Gastroesophageal sphincter (tissue), 4 donors: ENCODE measurements at places on chromosomes 16 and 17. TPM values are rescaled to one million over a fixed set of nuclear protein-coding genes. Genes with fewer than 3 reads are reported as not detected.
A peak's percentile ranks its signal among the peaks of the same experiment; 100 is the strongest.

GRCh38 chr17:40510328-40510648 lies 8.9 kb upstream of the TNS4 start:
- ATAC-seq, result no peak

DNA sequence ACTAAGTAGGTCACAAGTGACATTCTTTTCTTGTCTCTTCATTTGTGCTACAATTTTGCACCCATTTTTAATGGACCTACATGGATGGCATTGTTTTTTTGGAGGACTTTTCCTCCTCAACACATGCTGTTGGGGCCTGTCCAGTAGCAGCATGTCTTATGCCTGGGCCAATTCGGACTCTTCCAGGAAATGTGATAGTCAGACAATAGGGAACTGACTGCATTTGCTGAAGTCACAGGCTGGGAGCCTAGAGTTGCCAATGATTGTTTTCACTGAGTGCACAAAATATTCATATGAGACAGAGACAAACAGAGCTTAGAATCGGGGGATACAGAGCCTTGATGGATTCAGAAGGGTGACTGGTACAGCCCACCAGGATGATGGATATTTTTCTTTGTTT lies 867.3 kb upstream of the GOT2 start:
- no peak for ATAC-seq

GRCh38 chr16:50195756-50196155 lies 42.6 kb downstream of the TENT4B start:
- ATAC-seq, result no peak

- ATAC-seq, result peak; percentile 59
These were observed 18.1 kb downstream of the LYRM1 start for GRCh38 chr16:20918486-20919239.

DNA sequence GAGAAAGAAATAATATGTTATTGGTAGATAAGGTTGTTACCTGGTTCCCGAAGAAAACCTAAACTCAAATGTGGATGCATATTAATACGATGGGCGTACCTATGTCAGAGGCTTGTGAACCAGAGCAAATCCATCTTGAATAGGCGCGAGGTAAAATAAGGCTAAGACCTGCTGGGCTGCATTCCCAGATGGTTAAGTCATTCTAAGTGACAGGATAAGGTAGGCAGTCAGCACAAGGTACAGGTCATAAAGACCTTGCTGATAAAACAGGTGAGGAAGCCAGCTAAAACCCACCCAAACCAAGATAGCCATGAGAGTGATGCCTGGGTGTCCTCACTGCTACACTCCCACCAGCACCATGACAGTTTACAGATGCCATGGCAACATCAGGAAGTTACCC lies 1400.1 kb downstream of the CDH8 start:
- no peak for ATAC-seq

DNA sequence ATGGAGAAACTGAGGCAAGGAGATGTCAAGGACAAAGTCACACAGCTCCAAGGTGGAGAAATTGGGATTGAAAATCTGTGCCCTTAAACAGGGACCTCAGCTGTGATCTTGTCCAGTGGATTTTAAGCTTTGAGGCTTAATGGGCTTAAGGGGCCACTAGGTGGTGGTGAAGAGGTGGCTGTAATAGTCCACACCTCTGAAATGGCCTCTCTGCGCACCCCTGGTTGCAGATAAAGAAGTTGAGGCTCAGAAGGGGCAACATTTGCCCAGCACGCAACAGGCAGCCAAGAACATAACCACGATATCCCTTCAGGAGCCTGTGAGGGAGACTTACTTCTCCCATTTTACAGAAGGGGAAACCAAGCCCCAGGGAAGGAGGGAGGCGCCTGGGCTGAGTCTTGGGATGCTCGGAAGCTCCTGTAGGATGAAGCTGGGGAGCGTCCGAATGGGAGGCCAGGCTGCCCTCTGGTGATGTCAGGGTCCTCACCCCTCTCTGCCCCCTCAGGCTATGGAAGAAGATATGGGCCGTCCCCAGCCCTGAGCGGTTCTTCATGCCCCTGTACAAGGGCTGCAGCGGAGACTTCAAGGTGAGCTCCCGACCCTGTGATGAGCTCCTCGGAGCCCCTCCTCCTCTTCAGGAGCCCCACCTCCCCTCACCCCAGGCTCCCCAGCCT lies 43.7 kb downstream of the IL21R start:
- no peak for ATAC-seq

DNA sequence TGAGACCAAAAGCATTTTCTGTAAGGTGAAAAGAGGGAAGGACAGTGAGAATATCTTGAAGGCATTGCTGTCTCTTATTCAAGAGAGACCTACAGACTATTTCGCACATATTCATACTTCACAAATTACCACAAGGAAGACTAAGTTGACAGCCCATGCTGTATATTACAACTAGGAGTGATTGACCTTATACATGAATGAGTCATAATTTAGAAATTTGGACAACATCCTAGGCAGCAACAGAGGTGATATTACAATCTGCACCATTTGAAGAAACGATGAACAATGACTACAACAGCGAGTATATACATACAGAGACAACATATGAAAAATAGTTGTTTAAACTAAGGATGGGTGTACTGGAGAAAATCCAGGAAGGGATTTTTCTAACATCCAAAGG lies 971.7 kb downstream of the CDH11 start:
- no peak for ATAC-seq

DNA sequence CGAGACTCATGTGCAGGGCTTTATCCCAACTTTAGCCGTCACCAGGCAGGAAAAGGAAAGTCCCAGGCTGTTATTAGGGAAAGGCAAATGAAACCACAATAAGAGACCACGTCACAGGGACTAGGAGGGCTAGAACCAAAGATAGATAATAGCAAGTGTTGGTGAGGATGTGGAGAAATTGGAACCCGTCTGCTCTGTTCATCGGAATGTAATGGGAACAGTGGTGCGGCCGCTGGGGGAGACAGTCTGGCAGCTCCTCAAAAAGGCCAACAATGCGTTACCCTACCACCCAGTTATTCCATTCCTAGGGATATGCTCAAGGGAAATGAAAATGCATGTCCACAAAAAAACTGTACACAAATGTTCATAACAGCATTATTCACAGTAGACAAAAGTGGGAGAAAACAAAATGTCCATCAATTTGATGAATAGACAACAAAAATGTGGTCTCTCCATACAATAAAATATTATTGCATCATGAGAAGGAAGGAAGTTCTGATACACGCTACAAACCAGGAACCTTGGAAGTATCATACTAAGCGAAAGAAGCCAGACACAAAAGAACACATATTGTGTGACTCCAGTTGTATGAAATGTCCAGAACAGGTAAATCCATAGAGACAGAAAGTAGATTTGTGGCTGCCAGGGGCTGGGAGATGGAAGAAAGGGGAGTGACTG lies 19.5 kb upstream of the USP10 start:
- ATAC-seq, result no peak

SLC13A2 gene
- 0.37 TPM for total RNA-seq
